ENCODE measurements at places on chromosomes 13 and 19.

DNA sequence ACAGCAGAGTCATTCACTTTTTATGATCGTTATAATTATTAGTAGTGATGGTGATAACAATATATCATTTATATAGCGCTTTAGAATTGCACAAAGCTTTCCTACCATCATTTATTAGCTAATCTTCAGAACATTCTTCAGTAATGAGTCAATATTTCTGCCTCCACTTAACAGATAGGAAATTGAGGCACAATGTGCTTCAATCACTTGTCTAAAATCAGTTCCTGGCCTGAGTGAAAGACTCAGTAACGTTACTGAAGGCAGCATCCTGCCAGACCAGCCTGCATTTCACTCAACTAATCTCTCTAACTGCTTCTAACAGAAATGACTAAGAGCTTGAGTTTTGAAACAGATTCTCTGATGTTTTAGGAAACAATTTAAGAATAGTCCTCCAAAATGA, 412.1 kb downstream of the MZT1 start:
- H3K27me3 ChIP-seq: no peaks in the 10 kb centered on the region
- no peak for DNase-seq
- no peaks in the 10 kb centered on the region for H3K36me3 ChIP-seq

GRCh38 chr19:916645-917322, 349 bp upstream of the KISS1R start:
- H3K27me3 ChIP-seq: peaks cover 41% of the 10 kb centered on the region
- peak overlapping the region; percentile 39 for H3K4me3 ChIP-seq
- H3K27ac ChIP-seq: no peak overlapping the region
- peak; percentile 80 for DNase-seq
- H3K4me1 ChIP-seq: peaks cover 85% of the 10 kb centered on the region
- no peaks in the 10 kb centered on the region for H3K36me3 ChIP-seq

- H3K4me1 ChIP-seq: no peaks in the 10 kb centered on the region
- peaks cover 11% of the 10 kb centered on the region for H3K27me3 ChIP-seq
- DNase-seq: no peak
- H3K4me3 ChIP-seq: no peak overlapping the region
- H3K27ac ChIP-seq: peak overlapping the region; percentile 48
Measured at GRCh38 chr19:9906475-9907087, 29.7 kb downstream of the OLFM2 start.

GRCh38 chr13:98274921-98275487, 97.9 kb upstream of the RNF113B start:
- no peak overlapping the region for H3K4me3 ChIP-seq
- no peaks in the 10 kb centered on the region for H3K4me1 ChIP-seq
- DNase-seq: no peak
- H3K36me3 ChIP-seq: no peaks in the 10 kb centered on the region
- no peak overlapping the region for H3K27ac ChIP-seq

GRCh38 chr19:18483119-18483890, 38.6 kb downstream of the ELL start:
- H3K36me3 ChIP-seq: no peaks in the 10 kb centered on the region
- H3K27ac ChIP-seq: no peak overlapping the region
- H3K4me3 ChIP-seq: no peak overlapping the region
- H3K4me1 ChIP-seq: peaks cover 98% of the 10 kb centered on the region
- DNase-seq: no peak
- no peaks in the 10 kb centered on the region for H3K27me3 ChIP-seq

DNA sequence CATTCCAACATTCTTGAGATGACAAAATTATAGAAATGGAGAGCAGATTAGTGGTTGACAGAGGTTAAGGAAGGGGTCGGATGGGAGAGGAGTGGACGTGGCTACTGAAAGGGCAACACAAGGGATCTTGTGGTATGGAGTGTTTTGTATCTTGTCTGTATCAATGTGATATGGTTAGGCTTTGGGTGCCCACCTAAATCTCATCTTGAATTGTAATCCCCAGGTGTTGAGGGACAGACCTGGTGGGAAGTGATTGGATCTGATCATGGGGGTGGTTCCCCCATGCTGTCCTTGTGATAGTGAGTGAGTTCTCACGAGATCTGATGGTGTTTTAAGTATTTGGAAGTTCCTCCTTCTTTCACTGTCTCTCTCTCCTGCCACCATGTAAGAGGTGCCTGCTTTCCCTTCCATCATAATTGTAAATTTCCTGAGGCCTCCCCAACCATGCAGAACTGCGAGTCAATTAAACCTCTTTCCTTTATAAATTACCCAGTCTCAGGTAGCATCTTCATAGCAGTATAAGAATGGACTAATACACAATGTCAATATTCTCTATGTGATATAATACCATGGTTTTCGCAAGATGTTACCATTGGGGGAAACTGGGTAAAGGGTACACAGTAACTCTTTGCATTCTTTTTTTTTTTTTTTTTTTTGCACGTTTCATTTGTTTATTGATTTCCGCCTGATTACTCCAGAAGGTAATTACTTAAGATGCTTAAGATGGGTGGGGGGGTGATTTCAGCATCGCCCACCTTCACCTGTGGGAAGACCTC, 4.9 kb upstream of the IFNL4 start:
- H3K4me1 ChIP-seq: no peaks in the 10 kb centered on the region
- no peak overlapping the region for H3K4me3 ChIP-seq
- DNase-seq: no peak
- no peak overlapping the region for H3K27ac ChIP-seq
- peaks cover 20% of the 10 kb centered on the region for H3K27me3 ChIP-seq
- no peaks in the 10 kb centered on the region for H3K36me3 ChIP-seq

- DNase-seq: no peak
- no peaks in the 10 kb centered on the region for H3K36me3 ChIP-seq
- no peaks in the 10 kb centered on the region for H3K27me3 ChIP-seq
- peaks cover 24% of the 10 kb centered on the region for H3K4me1 ChIP-seq
- H3K27ac ChIP-seq: no peak overlapping the region
- H3K4me3 ChIP-seq: no peak overlapping the region
Measured at GRCh38 chr19:2014131-2014571, 1.4 kb downstream of the BTBD2 start.

DNA sequence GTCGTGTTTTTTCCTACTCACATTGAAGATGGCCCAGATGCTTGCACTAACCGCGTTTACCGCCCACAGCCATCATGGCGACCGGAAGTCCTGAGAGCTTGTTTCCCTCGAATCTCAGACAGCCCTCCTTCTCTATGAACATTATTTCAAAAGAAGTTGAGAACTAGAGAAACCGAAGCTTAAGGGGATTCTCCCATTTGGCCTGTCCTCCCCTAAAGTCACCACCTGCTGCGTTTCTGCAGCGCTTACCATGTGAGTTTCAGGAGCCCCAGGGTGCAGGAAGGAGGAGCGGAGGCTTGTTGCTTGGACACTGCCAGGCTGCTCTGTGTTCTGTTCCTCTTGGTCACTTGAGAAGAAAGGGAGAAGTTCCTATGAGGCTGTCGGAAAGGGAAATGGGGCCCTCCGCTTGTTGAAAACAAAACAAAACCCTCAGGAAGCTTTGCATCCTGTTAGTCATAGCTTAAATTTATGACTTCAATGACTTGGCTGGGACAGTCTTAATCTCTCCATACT, 6.2 kb downstream of the CARD8 start:
- H3K27ac ChIP-seq: peak overlapping the region; percentile 86
- DNase-seq: peak; percentile 91
- no peaks in the 10 kb centered on the region for H3K27me3 ChIP-seq
- peaks cover 64% of the 10 kb centered on the region for H3K4me1 ChIP-seq
- peak overlapping the region; percentile 51 for H3K4me3 ChIP-seq

DNA sequence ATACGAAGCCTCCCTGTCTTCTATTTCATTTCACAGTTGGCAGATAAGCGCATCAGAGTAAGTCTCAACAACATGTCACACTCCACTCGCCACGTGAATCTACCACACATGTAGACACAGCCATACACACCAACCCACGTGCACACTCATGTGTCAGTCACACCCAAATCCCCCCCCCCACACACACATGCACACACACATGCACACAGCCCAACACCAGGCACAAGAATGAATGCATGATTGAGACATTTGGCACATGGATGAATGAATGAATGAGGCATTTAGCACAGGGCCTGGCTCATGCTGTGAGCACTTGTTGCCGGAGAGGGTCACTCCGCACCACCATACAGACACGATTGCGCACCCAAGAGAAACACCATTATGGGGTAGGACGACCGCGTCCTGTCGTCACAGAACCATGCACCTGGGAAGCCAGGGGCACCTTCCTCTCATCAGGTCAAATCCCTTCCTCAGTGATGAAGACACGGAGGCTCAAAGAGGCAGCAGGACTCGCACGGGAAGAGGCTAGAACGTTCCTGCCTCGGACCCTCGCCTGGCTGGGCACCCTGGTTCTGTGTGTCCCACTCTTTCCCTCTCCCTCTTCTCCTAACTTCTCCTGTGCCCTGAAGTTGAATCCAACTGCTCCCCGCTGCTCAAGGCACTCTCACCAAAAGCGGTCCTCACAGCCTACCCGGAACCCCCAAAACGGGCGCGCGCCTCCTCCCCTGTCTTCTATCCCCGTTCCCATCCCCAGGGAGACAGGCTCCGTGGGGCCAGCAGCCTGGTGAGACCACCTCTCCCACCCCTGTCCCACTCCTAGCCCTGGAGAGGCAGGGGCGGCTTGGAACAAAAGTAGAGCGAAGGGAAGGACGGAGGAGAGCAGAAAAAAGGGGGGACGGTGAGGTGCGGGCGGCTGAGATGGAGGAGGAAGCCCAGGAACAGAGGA, 1.3 kb downstream of the MEIS3 start:
- peaks cover 67% of the 10 kb centered on the region for H3K27me3 ChIP-seq
- H3K27ac ChIP-seq: no peak overlapping the region
- no peak for DNase-seq
- H3K4me3 ChIP-seq: no peak overlapping the region
- peaks cover 48% of the 10 kb centered on the region for H3K4me1 ChIP-seq

DNA sequence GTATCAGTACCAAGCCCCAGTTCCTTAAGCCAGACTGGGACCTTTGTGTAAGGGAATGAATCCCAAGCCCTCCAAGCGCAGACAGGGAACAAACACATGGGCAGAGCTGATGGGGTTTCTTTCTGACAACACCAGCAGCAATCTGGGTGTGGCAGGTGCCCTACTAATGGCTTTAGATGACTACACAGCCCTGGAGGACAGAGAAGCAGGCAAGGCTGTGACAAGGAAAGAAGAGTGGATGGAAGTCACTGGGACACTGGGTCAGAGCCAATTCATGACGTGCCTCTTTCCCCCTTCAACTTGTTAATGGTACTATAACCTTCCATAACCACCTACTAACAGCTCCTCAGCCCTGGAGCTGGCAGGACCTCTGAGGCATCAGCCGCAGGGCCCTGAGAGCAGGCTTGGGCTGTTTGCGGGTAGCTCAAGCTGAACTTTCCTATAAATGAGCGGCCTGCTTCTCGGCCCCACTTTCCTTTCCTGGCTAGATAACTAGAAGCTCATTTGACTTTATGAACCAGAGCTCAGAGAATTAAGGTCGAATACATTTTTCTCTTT, 38.9 kb downstream of the RASL11A start:
- H3K4me3 ChIP-seq: no peak overlapping the region
- DNase-seq: no peak
- H3K27me3 ChIP-seq: no peaks in the 10 kb centered on the region

DNA sequence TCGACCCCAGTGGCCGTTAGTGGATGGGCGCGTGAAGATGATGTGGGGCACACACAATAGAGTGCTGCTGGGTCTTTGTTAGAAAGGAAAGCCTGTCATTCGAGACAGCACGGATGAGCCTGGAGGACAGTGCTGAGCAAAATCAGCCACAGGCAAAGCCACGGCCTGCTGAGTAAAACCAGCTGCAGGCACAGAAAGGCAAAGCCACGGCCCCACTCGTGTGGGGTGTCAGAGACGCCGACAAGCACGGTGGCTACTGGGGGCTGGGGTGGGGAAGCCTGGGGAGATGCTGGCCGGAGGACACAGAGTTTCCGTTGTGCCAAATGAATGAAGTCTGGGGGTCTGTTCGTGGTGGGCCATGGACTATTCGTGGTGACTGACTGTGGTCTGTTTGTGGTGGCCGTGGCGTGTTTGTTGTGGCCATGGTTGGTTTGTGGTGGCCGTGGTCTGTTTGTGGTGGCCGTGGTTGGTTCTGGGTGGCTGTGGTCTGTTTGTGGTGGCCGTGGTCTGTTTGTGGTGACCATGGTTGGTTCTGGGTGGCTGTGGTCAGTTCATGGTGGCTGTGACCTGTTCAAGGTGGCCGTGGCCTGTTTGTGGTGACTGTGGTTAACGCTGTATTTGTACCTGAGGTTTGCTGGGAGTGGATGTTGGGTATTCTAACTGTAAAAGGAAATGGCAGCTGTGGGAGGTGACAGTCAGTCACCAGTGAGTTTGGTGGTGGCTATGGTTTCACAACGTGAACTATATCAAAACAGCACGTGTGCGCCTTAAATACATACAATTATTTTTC, 36.3 kb downstream of the MCF2L start:
- peaks cover 19% of the 10 kb centered on the region for H3K4me1 ChIP-seq
- DNase-seq: no peak
- H3K27ac ChIP-seq: no peak overlapping the region
- no peaks in the 10 kb centered on the region for H3K36me3 ChIP-seq
- peaks cover 10% of the 10 kb centered on the region for H3K27me3 ChIP-seq

GRCh38 chr19:14769201-14769600, 9.2 kb downstream of the ADGRE2 start:
- peaks cover 3% of the 10 kb centered on the region for H3K4me1 ChIP-seq
- H3K27ac ChIP-seq: no peak overlapping the region
- H3K36me3 ChIP-seq: peaks cover 9% of the 10 kb centered on the region

DNA sequence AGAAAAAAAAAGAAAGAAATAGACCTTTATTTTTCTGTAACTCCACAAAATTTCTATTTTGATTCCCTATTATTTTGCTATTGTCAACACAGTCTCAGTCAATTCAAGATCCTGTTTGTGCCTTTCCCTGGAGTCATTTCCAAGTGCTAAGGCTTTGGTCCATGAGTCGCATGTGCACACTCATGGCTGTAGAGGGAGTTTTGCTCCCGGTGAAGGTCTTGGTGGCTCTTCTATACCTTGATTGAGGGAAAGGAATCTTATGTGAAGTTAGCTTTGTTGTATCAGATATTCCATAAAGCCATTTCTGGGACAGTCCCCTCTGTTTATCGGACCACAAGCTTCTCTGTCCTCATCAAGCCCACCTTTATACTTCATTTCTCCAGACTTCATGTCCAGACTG, 58.7 kb upstream of the ALOX5AP start:
- H3K4me3 ChIP-seq: no peak overlapping the region
- DNase-seq: no peak
- H3K36me3 ChIP-seq: no peaks in the 10 kb centered on the region
- H3K27ac ChIP-seq: no peak overlapping the region
- no peaks in the 10 kb centered on the region for H3K27me3 ChIP-seq
